ENCODE measurements at places on chromosomes 5 and 9.

GRCh38 chr5:2996687-2997086 is 245.2 kb upstream of the IRX2 start:
- no peak for DNase-seq

DNA sequence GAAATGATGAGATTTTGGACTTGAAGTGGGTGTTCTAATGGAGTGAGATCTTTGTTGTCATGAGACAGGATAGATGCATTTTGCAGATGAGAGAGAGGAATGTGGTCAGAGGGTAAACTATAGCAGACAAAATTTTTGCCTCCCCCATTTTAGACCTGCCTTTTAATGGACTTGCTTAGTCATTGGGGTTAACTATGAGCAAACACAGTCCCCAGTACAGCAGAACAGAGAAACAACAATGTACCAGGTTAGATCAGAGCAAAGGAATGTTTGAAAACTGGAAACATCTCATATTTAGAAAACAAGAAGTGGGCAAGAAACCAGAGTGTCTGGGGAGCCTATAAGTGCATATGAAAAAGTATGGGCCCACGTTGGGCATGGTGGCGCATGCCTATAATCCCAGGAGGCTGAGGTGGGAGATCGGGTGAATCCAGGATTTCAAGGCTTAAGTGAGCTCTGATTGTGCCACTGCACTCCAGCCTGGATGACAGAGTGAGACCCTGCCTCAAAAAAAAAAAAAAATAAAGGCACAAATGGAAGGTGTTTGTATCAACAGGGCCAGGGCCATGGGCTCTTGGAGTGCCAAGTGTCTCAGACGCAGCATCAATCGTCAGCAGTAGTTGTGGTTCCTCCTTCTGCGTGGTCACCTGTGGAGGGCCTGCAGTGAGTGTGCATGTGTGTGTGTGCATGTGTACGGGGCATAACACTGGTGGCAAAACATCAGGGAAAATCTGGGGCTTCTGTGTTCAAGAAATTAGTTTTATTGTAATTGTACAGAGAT is 214.4 kb upstream of the S1PR3 start:
- DNase-seq: no peak

DNA sequence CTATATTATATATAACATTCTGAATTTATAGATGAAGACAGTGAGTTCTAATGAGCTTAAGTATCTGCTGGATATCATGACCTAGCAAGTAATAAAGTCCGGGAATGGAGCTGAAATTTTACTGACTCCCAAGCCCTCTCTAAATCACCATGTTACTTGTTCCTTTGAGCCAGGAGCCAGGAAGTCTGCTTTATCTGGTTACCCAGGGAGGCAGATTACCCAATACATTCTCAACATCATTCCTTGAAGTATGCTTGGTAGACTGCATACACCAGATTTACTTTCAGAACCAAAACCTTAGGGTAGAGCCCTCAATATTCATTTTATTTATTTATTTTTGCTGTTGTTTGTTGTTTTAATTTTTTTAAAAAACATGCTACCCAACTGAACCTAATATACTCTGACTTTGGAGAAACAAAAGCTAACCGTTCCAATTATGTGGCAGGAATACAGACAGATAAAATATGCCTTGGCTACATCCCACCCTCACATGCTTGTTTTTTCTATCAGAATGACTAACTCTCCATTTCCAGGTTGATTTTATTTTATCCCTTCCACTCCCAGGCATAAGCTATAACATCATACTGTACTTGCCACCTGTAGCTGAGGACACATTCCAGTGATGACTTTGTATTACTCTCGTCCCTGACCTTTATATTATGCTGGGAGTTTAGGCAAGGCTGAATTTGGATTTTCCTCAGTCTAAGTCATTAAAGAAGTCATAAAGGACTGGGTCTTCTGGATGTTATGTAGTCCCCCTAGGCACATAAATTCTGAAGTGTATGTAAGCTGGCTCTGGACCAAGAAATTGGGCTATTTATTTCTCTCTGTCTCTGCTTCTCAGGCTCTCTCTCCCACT is 82.0 kb downstream of the YIPF5 start:
- no peak for DNase-seq

DNA sequence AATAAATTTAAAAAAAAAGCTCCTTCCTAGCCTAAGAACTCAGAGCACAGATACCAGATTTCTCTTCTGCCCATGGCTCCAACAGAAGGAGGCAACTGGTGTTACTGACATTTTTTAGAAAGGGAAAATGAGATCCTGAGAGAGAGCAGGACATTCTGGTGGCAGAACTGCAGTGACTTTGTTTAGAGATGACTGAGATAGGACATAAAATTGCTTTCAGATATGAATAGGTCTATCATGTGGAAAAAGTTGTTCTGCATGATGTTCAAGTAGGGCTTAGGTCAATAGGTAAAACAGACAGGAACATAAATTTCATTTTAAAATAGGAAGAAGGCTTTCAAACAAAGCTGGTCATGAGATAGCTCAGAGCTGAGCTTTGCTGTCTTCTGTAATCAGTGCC is 49.6 kb downstream of the NIPAL4 start:
- no peak for DNase-seq

GRCh38 chr9:127875306-127875966 is 2.0 kb downstream of the AK1 start:
- no peak for DNase-seq

DNA sequence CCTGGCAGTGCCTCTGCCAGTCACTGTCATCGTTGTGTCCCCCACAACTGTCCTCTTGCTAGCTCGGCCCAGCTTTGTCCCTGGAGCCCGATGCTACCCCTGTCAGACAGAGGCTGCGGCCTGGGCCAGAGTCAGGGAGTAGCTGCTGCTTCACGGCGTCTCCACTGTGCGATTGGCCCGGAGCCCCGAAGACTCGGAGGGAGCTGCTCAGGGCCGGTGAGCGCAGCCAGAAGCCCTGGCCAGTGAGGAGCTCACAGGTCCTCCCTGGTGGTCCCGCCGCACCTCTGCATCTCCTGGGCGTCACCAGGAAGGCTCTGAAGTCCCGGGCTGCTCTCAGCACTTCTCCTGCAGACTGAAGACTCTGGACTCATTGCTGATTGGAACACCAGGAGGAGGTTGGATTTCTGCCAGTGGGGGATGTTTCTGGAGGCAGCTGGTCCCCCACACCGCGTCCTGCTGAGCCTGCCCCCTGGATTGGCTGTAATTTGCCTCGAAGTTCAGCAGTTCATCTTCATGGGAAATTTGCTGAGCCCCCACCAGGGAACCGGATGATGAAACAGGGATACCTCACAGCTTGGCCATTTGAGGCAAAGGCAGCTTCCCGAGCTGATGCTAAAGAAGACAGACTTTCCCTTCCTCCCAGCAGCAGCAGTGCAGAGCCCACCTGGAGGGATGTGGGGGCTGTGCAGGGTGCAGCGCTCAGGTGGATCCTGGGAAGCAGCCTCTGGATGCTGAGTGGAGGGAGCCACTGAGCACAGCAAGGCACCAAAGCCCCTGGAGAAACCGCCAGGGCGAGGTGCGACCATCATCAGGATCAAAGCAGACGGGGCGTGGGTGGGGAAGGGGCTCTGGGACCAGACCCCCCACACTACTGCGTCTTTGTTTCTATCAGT is 45.6 kb downstream of the USP20 start:
- no peak for DNase-seq

GRCh38 chr9:16039988-16040761 is 487.3 kb downstream of the CCDC171 start:
- no peak for DNase-seq

DNA sequence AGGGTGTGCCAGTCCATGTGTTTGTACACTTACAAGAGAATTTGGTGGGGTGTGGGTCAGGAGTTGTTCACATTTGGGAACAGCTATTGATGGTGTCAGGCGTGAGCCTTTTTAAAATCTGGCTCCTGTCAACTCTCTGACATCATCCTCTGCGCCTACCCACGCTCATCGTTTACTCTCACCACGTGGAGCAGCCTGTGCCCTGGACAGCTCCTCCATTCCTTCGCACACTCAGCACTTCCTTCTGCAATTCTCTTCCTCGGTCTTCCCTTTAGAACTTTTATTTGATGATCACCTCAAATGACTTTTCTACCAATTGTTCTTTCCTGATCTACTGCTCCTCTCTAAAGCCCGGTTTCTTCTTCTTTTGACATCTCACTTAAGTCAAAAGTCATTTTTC is 42.1 kb upstream of the GNAQ start:
- DNase-seq: no peak

GRCh38 chr5:82164176-82164976 is 113.8 kb downstream of the RPS23 start:
- DNase-seq: peak; percentile 20

GRCh38 chr5:89388872-89389271 is 505.9 kb upstream of the MEF2C start:
- DNase-seq: no peak

GRCh38 chr5:1177826-1178528 is 23.4 kb upstream of the SLC6A19 start:
- DNase-seq: no peak

DNA sequence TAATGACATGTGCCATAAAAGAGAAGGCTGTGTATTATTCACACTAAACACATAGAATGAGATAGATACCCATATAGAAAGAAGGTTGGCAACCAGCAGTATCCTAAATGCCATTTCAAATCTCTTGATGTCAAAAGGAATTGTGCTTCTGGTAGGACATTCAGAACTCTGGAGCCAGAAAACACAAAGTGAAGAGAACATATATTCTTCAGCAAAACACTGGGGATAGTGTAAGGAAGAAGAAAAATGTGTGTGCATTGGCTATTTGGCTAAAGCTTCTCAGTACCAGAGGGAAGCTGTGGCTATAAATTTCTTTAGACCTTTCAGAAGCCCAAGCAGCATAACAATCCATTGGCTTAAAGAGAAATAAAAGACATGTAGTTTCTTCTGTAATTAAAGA is 551.6 kb upstream of the C9orf72 start:
- no peak for DNase-seq

- no peak for DNase-seq
Measured at GRCh38 chr9:34989946-34990635, 546 bp downstream of the DNAJB5 start.

- DNase-seq: no peak
Measured at GRCh38 chr9:13807118-13807517, 506.8 kb downstream of the NFIB start.

DNA sequence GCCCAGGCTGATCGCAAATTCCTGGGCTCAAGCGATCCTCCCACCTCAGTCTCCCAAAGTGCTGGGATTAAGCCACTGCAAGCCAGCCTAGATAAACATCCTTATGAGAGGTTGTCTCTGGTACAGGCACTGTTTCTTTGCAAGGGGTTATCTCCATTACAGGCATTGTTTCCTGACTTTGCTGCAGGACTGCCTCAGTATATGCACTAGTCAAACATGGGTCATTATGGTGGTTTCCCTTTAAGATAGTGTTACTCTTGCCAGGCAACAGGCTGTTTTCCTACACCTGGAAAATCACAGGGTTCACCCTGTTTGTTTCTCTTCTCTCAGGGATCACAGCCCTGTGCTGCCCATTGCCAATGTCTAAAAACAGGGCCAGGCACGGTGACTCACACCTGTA is 7.8 kb upstream of the CLTB start:
- no peak for DNase-seq

DNA sequence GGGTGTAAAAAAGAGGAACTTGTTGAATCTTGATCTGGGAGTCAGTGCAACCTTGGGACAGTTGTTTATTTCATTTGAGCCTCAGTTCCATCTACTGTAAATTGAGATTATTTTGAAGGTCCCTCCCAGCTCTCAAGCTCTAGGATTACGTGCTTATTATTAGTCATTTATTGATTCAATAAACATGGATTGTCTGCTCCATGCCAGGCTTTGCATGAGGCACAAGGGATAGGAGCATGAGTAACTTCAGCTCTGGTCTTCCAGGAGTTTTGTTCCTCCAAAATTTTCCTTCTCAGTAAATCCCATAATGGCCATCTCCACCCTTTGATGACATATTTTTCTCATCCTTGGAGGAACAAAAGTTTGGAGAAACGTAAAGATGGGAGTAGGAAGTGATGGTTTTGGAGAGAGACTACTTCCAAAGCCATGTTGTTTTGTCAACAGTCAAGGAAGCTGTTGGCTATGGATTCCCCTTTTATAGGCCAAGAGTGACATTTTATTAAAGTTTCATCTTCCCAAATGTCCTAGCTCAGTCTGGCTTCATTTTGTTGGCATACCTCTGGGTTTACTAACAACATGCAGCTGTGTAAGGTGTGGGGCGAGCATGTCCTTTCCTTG is 244.6 kb downstream of the DMRT2 start:
- DNase-seq: no peak

DNA sequence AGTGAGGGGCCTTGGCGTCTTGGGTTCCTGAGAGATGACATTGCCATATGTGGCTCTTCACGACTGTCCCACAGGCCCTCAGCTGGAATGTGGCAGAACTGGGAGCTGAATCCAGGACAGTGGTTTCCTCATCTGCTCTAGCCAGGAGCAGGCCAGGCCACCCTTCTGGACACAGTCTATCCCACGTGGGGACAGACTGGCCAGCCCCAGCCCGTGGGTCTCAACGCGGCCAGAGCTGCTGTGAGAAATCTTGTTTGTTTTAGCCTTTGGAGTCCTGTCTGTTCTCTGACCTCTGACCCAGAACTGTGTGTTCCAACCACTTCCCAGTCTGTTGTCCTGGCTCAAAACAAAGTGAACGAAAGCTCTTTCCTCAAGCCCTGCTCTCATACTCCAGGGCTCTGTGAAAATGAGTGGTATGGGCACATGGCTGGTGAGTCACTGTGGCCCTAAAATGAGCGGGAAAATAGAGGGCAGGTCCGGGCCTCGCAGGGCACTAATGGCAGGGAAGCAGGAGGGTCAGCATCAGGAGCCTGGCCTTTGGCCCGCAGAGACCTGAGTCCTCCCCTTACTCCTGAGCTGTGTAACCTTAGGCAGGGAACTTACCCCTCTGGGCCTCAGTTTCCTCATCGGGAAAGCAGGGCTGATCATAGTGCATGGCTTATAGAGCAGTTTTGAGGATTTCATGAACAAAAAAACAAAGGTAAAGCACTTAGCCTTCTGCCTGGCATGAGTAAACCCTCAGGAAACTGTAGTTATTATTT is 34.8 kb upstream of the GLRX start:
- no peak for DNase-seq
